Suprapubic skin (tissue), 4 donors: ENCODE measurements at places on chromosomes 7 and 10. TPM values are rescaled to one million over a fixed set of nuclear protein-coding genes. Genes with fewer than 3 reads are reported as not detected.

GRCh38 chr10:24618401-24618800, 105.3 kb downstream of the ARHGAP21 start:
- no peak for DNase-seq
- peaks cover 7% of the 10 kb centered on the region for H3K4me1 ChIP-seq
- no peaks in the 10 kb centered on the region for H3K27me3 ChIP-seq
- H3K27ac ChIP-seq = no peak overlapping the region
- H3K36me3 ChIP-seq = peaks cover 5% of the 10 kb centered on the region

GRCh38 chr10:92076722-92077121, 153.2 kb downstream of the BTAF1 start:
- no peaks in the 10 kb centered on the region for H3K4me1 ChIP-seq
- H3K27me3 ChIP-seq = no peaks in the 10 kb centered on the region
- H3K36me3 ChIP-seq = peaks cover 22% of the 10 kb centered on the region
- H3K4me3 ChIP-seq = no peak overlapping the region
- DNase-seq = no peak

DNA sequence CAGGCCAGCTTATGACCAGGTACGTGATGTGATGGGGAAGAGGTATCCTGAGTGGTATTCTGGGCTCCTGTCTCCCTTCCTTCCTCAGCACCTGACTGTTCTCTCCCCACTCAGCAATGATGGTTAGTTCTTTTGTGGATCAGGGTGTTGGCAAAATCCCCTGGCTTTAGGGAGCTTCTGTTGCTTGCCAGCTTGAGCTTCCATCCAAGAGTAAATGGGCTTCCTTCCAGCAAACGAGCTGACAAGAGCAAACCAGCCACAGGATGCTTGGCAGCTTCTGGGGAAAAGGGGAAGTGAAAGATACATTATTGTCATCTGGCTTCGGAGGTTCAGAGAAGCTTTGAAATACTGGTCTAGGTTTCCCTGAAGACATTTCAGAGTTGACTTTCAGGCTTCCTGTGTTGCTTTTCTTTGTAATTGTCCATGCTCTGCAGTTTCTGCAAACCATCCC, 5.2 kb downstream of the DUSP5 start:
- H3K27ac ChIP-seq = peak overlapping the region; percentile 48
- no peak overlapping the region for H3K4me3 ChIP-seq
- H3K4me1 ChIP-seq = peaks cover 80% of the 10 kb centered on the region
- no peaks in the 10 kb centered on the region for H3K36me3 ChIP-seq

DNA sequence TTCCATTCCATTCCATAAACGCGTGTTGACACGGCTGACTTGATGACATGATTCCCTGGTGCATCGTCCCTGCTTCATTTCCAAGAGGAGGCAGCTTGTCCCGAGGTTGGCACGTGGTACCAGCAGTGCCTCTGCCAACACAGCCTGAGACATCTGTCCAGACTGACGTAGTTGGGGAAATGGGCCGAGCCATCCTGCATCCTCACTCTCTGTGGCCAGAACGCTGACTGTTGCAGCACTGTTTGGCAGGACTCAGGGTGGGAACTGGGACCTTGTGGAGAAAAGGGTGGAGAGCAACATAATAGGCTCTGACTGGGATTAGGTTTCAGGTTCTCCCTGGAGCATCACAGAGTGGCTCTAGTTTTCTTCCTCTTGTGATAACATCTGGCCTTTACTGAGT, 118.6 kb upstream of the BTBD16 start:
- H3K36me3 ChIP-seq = no peaks in the 10 kb centered on the region
- peaks cover 54% of the 10 kb centered on the region for H3K4me1 ChIP-seq
- DNase-seq = peak; percentile 96
- no peaks in the 10 kb centered on the region for H3K27me3 ChIP-seq
- no peak overlapping the region for H3K27ac ChIP-seq

DNA sequence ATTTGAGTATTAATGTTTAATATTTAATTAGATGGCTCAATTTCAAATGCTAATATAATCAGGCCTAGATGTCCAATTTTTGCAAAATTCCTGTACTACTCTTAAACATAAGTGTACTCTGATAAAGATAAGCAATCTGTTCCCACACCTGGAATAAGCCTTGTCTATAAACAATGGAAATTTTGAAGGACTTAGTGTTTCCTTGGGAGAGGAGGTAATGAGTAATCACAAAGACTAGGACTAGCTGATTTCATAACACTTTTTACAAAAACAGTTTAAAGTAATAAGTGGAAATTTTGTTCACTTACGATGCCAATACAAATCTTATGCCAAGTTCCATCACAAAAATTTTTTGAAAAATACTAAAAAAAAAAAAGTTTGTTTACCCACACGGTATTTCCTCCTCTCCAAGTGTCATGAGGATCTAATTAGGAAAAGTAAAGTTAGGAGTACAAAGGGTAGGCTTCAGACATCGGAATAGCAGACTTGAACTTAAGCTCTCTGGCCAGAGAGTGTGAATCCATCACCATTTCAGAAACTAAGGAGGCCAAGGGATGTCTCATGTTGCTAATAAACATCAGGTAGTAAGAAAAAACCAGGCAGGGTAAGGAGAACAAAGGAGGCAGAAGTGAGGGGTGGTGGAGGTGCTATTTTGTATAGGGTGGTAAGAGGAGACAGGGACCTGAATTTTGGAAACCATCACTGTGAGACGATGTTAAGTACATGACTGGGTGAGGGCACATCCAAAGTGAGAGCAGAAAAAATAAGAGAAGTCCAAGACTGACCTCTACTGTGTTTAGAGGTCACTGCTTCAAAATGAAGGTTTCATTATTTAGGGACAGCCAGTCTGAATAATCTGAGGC, 61.3 kb downstream of the RAPGEF5 start:
- H3K36me3 ChIP-seq = peaks cover 4% of the 10 kb centered on the region
- peak overlapping the region; percentile 5 for H3K27ac ChIP-seq
- no peaks in the 10 kb centered on the region for H3K27me3 ChIP-seq
- no peak for DNase-seq

The BRI3 gene
- 44.9 TPM for total RNA-seq

GRCh38 chr7:142384493-142384922, 126.7 kb upstream of the PRSS58 start:
- H3K4me1 ChIP-seq = no peaks in the 10 kb centered on the region
- peak overlapping the region; percentile 36 for H3K27ac ChIP-seq
- no peak for DNase-seq
- H3K36me3 ChIP-seq = no peaks in the 10 kb centered on the region
- H3K4me3 ChIP-seq = no peak overlapping the region

The MRLN gene
- not detected for total RNA-seq

DNA sequence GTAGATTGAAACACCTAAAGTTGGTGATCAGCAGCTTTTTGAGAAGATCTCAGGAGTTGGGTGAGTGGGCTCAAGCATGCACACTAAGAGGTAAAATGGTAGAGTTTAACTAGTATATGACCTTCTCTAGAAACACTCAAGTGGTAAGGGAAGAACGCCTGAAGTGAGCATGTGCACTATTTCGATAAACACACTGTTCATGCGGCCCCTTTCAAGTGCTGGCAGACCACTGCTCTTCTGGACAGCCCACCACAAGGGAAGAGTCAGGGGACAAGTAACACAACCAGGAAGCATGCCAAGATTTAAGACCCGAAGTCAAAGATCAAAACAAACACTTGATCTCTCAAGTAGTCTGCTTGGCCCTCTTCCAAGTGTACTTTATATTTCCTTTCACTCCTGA, 519.5 kb upstream of the ZWINT start:
- no peaks in the 10 kb centered on the region for H3K27me3 ChIP-seq
- H3K4me1 ChIP-seq = no peaks in the 10 kb centered on the region
- H3K36me3 ChIP-seq = no peaks in the 10 kb centered on the region
- no peak for DNase-seq
- H3K4me3 ChIP-seq = no peak overlapping the region

GRCh38 chr10:17548770-17549169, 68.4 kb downstream of the HACD1 start:
- no peak for DNase-seq
- no peak overlapping the region for H3K4me3 ChIP-seq
- H3K27ac ChIP-seq = no peak overlapping the region
- no peaks in the 10 kb centered on the region for H3K4me1 ChIP-seq
- no peaks in the 10 kb centered on the region for H3K36me3 ChIP-seq
- H3K27me3 ChIP-seq = no peaks in the 10 kb centered on the region

GRCh38 chr7:76340617-76341131, 18.1 kb downstream of the YWHAG start:
- DNase-seq = no peak
- H3K27me3 ChIP-seq = no peaks in the 10 kb centered on the region
- H3K4me3 ChIP-seq = no peak overlapping the region
- peaks cover 16% of the 10 kb centered on the region for H3K4me1 ChIP-seq

The CYP2C19 gene
- total RNA-seq = 1.3 TPM

DNA sequence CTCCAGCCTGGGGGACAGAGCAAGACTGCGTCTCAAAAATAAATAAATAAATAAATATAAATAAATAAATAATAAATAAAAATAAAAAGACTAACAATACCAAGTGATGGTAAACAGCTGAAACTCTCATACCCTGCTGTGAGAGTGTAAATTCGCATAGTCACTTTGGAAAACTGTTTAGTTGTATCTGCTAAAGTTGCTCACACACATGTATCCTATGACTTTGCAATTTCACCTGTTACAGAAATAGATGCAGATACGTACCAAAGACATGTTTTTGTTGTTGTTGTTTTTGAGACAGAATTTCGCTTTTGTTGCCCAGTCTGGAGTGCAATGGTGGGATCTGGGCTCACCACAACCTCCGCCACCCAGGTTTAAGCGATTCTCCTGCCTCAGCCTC, 135.7 kb downstream of the IDE start:
- no peaks in the 10 kb centered on the region for H3K27me3 ChIP-seq
- H3K27ac ChIP-seq = no peak overlapping the region
- H3K4me1 ChIP-seq = no peaks in the 10 kb centered on the region
- DNase-seq = no peak
- H3K4me3 ChIP-seq = no peak overlapping the region

DNA sequence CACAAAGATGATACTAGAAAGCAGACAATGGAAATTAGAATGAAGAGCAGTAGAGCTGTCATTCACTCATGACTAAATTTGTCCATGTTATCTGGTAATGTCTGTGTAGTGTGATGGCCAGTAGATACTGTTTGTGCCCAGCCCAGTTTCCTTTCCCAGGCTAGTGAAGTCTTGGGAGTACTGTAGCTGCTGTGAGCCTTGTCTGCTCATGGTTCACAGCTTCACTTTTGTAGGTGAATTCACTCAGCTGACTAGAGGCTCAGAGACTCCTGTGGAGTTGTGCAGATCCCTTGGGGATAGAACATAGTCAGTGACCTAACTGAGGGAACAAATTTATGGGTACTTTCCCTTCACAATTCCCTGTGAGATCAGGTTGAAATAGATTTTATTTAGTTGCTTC, 572.5 kb downstream of the ARL4A start:
- no peak overlapping the region for H3K27ac ChIP-seq
- no peaks in the 10 kb centered on the region for H3K36me3 ChIP-seq
- H3K4me3 ChIP-seq = no peak overlapping the region
- H3K4me1 ChIP-seq = no peaks in the 10 kb centered on the region
- no peaks in the 10 kb centered on the region for H3K27me3 ChIP-seq

DNA sequence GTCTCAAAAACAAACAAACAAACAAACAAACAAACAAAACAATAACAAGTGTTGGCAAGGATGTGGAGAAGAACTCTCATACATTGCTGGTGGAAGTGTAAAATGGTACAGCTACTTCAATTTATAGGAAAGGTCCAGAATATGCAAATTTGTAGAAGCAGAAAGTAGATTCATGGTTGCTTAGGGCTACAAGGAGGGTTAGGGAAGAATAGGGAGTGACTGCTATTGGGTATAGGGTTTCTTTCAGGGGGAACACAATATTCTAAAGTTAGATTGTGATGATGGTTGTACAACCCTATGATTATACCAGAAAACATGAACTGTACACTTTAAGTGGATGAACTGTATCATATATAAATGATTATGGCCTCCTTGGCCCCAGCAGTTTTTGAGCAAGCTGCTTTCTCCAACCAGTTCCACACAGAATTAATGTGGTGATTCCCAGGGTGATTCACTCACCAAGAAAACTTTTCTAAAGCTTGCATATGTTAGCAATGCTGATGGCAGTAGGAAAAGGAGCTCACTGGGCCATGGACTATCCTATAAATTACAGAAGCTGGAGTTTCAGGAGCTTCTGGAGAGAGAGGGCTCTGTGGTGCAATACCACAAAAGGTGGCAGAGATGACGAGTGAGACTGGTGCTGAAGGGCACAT, 52.8 kb upstream of the KCNIP2 start:
- H3K27ac ChIP-seq = no peak overlapping the region
- no peaks in the 10 kb centered on the region for H3K36me3 ChIP-seq
- no peak for DNase-seq
- H3K4me3 ChIP-seq = no peak overlapping the region

The H2BK1 gene
- total RNA-seq = not detected

GRCh38 chr7:66920256-66920655, 769 bp upstream of the TMEM248 start:
- no peaks in the 10 kb centered on the region for H3K27me3 ChIP-seq
- no peaks in the 10 kb centered on the region for H3K36me3 ChIP-seq
- DNase-seq = no peak
- no peak overlapping the region for H3K27ac ChIP-seq

- DNase-seq = no peak
- no peaks in the 10 kb centered on the region for H3K36me3 ChIP-seq
- no peaks in the 10 kb centered on the region for H3K27me3 ChIP-seq
- peaks cover 9% of the 10 kb centered on the region for H3K4me1 ChIP-seq
- H3K4me3 ChIP-seq = no peak overlapping the region
These were observed 140.5 kb downstream of the ARL4A start for GRCh38 chr7:12827920-12828319.

DNA sequence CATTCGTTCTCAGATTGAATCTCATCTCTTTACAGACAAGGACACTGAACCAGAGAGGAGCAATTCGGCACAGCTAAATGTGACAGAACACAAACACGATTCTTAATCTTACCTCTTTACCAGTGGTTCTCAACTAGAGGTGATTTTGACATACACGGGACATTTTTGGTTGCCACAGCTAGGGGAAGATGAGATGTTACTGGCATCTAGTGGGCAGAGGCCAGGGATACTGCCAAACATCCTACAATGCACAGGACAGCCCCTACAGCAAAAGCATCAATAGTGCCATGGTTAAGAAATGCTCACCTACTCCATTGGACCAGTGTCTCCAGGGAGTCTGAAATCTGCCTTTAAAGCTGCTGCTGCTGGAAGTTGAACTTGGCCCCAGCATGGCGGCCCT, 27.3 kb downstream of the PDE1C start:
- H3K36me3 ChIP-seq = no peaks in the 10 kb centered on the region
- H3K27ac ChIP-seq = no peak overlapping the region
- no peaks in the 10 kb centered on the region for H3K4me1 ChIP-seq
- DNase-seq = no peak

The SPDYE16 gene
- not detected for total RNA-seq

DNA sequence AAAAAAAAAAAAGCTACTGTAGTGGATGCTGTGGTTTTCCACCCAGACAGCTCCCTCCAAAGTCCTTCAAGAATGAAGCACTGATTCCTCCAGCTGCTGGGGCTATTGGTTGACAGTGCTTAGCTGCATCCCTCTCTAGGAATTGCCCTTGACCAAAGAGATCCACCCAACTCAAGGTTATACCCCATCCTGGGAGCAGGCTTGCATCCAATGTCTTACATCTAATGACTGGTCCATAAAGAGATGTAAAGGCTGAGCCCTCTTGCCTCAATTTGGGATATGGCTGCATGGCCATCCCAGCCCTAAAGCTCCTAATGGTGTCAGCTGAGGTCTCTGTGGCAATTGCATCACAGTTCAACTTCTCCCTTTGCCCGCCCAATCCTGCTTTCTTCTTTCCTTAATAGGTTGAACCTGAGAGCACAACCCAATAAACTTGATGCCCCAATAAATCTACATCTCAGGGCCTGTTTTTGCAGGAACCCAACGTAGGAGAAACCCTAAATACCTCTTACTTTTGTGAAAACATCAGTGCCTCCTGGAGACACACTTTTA, 4.4 kb downstream of the GPR37 start:
- no peak for DNase-seq
- H3K4me3 ChIP-seq = no peak overlapping the region
- peaks cover 22% of the 10 kb centered on the region for H3K27me3 ChIP-seq
- H3K4me1 ChIP-seq = peaks cover 17% of the 10 kb centered on the region
